ENCODE measurements at places on chromosomes 16 and 17. TPM values are rescaled to one million over a fixed set of nuclear protein-coding genes. Genes with fewer than 3 reads are reported as not detected.

GRCh38 chr17:30519707-30520106 is 42.5 kb downstream of the GOSR1 start:
- DNase-seq: no peak

DNA sequence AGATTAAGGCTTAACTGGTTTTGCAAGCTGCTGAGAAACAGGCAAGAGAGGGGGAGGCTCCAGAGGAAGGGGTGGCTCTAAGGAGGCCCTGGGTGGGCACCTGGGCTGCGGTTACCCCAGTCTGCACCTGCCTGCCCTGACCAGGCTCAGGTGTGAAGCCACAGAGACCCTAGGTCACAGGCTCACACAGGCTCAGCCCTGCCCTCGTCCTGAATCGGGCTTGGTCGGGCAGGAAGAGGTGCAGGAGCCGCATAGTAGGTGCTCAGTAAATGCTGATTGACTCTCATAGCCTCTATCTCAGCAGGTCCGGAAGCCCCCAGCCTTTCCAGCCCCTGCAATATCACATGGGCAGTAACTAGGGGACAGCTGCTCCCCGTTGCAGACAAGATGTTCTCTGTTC is 203.4 kb downstream of the GSG1L start:
- no peak for DNase-seq

GRCh38 chr17:61128661-61129115 is 271.0 kb upstream of the TBX2 start:
- no peak for DNase-seq

DNA sequence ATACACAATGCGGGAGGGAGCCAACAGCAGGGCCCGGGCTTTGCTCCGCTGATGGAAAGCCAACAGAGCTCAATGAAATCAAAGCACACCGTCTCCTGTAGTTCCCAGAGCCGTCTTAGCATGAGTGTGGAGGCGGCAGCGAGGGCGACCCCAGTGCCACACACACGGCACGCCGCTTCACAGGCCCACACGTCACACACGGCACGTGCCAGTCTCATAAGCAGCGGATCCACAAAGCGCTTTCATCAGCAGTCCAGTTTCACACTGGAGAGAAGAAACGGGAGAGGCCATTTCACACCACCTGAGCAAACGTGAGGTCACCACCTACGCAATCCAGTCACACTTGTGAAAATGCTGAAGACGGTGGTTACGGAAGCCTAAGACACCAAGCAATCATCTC is 34.8 kb downstream of the CYB5D2 start:
- DNase-seq: no peak

DNA sequence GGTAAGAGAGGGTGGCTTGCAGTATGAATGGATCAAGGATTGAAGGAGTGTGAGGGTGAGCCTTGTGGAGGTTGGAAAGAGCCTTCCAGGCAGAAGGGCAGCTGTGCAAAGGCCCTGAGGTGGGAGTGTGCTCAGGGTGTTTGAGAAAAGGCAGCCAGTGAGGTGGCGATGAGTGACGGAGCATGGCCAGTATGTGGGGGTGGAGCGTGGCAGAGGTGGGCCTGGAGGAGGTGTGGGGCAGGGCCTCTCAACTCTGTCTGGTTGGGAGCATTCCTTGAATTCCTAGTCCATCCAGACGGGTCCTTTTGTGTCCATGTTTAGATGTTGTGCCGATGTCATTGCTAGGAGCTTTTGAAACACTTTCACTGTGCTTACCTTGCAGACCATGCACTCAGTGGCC is 51.3 kb downstream of the EPN2 start:
- no peak for DNase-seq

Gene CHST5
- total RNA-seq: 0.09 TPM

Gene CDK5R1
- total RNA-seq: 1.5 TPM
